ENCODE measurements at places on chromosomes 3 and 15.
A peak's percentile ranks its signal among the peaks of the same experiment; 100 is the strongest.

GRCh38 chr3:55442861-55443260, 44.2 kb downstream of the WNT5A start:
- no peak for DNase-seq

DNA sequence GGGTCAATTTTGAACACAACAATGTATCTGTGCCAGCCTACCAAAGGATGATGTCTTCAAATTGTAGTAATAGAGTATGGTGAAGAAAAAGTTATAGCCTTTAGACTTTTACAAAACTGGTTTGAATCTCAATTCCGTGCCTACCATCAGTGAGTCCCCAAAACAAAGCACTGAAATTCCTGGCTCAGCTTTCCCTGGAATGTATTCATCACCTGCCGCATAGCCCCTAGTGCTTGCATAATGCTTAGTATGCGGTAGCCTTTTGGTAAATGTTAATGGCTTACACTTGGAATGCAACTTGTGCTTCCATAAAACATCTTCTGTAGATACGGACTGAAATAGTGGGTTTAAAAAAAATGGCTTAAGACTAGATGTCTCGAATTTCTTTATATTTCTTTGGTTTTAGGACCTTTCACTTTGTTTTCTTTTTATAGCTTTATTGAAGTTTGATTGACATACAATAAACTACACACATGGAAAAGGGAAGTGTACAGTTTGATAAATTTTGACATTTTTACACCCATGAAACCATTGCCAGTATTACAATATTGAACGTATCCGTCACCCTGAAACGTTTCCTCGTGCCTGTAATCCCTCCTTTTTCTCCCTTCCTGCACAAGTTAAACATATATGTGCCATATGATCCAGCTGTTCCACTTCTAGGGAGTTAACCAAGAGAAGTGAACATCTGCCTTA, 12.1 kb downstream of the SACM1L start:
- no peak for DNase-seq

GRCh38 chr3:1830851-1831250, 267.8 kb upstream of the CNTN4 start:
- no peak for DNase-seq

- DNase-seq: no peak
Observed at GRCh38 chr3:118966700-118967099, 67.9 kb downstream of the IGSF11 start.

GRCh38 chr3:152120601-152121269, 148.0 kb upstream of the MBNL1 start:
- no peak for DNase-seq

DNA sequence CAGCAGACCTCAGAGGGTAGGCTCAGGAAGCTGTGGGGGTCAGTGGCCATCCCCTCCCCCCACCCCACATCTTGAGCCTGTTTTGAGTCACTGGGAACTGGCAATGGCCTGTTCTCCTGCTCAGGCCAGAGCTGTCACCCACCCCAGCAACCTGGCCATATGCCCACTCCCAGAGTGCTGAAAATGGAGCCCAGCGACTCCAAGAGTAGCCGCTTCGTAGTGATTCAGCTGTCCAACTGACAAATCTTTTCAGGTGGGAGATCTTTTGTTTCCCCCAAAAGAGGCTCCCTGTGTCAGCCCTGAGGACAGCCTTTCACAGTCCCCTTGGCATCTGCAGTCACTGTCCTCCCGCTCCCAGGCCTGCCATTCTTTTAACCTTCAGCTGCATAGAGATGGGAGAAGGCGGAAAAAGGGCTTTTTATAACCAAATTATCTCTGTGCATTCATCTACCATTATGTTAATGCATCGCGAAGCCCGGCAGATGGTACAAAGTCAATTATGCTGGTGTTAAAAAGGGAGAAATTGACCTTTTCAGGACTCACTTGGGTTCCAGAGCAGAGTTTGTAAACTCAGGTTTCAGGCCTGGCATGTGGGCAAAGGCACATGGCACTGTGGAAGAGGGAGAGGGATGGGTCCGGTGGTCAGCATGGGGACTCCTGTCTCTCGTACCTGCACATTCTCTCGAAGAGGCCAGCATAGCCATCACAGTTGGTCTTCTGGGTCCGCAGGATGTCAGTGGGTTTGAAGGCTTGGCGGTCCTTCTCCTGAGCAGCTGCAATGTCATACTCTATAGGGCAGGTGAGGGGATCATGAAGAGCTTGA, 32.1 kb downstream of the KY start:
- DNase-seq: no peak

GRCh38 chr15:99932676-99933402, 199.6 kb upstream of the LYSMD4 start:
- DNase-seq: no peak

- no peak for DNase-seq
Observed at GRCh38 chr3:32482693-32483092, 20.0 kb downstream of the CMTM6 start.

DNA sequence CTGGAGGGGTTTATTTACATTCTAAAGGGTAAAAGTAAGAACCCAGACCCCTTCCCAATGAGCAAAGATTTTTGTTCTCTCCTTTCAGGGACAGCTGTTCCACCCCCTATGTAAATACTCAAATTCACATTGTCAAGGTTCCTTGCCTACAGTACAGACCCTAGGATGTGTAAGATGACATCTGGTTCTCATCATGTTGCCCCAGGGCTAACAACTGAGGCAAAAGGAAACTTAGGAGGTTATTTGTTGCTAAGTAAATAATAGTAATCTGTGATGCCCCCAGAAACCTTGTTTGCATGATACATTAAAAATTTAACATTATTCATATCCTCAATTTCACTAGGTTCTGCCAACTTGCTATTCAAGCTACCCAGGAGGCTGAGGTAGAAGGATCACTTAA, 135.0 kb upstream of the CCNL1 start:
- no peak for DNase-seq

DNA sequence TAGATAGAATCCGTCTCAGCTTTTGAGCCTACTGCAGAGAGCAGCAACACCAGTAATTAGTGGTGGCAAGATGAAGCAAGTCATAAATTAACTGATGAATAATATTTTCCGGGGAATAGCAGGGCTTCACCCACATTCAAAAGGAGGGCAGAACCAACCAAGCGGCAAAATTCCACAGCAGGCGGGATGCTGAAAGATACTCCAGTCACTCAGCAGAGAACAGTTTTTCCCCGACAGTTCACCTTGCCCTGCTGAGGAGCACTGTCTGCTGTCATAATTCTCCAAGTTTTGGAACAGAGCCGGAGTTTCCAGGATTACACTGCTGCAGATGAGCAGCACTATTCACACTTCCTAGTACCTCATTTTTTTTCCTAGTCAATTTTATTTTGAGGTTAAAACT, 274.7 kb downstream of the CD47 start:
- no peak for DNase-seq

- no peak for DNase-seq
Observed at GRCh38 chr3:13393427-13394360, 26.4 kb downstream of the NUP210 start.

DNA sequence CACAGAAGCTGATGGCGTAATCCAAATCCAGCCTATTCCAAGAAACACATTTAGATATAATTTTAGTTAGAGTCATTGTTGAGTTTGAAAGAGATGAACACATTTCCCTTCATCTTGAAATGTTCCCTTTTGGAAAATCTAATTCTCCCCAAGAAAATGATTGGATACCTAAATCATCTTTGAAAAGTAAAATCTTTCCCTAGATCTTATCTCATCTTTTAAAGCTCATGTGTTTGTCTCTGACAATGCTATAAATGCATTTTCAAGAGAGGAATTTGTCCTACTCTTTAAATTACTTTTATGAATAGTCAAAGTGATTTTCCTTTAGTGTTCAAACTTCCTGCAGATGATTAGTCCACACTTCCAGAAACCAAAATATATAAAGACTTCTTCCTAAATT, 82.6 kb upstream of the CNTN6 start:
- no peak for DNase-seq

- DNase-seq: no peak
Observed at GRCh38 chr15:58117619-58118018, 20.6 kb upstream of the AQP9 start.

DNA sequence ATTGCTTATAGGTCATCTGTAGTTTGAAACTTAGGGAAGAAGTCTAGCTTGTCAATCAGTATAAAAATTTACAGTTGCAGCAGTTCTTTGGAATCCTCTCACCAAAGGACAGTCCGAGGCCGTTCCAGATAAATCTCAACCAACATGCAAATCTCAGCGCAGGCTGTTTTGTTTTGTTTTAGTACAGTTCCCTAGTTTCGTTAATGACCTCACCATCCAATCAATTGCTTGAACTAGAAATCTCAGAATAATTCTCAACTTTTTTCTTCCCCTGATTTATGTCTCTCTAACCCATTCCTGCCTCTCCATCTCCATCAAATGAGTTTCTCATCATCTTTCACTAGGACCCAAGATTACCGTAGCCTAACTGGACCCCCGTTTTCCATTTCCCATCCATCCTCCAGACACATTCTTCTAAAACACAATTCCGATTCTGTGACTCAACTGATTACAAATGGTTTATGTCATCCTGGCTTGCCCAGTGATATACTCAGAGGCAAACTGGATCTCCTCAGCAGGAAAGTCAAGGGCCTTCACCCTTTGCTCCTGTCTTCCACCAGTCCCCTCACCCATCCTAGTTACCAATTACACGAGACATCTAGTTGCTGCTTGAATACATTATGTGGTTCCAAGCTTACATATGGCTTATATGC, 1.3 kb downstream of the SMCO1 start:
- no peak for DNase-seq

GRCh38 chr3:151925876-151926275, 52.4 kb downstream of the SUCNR1 start:
- DNase-seq: no peak

- DNase-seq: no peak
Observed at GRCh38 chr3:65886391-65886790, 152.3 kb downstream of the MAGI1 start.

DNA sequence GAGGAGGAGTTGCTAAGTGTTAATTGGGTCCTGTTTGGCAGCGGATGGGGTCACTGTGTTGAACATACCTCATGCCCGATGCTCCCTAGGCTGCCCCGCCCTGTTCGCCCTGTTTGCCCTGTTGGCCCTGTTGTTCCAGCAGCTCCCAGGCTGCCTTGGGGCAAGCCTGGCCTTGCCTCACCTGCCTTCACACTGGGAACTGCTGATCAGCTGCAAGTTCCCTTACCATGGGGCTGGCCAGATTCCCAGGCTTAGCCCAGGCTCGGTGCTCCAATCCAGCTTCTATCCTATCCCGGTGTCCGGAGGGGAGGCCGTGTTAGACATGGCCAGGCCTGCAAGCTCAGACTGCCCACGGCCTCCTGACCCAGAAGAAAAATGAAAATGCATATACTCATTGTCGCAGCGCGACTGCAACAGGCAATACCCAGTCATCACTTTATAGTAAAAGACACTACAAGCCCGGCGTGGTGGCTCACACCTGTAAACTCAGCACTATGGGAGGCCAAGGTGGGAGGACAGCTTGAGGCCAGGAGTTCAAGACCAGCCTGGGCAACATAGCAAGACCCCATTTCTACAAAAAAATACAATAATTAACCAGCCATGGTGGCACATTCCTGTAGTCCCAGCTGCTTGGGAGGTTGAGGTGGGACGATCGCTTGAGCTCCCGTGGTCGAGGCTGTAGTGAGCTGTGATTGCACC, 42.9 kb upstream of the ZNF710 start:
- peak; percentile 15 for DNase-seq

DNA sequence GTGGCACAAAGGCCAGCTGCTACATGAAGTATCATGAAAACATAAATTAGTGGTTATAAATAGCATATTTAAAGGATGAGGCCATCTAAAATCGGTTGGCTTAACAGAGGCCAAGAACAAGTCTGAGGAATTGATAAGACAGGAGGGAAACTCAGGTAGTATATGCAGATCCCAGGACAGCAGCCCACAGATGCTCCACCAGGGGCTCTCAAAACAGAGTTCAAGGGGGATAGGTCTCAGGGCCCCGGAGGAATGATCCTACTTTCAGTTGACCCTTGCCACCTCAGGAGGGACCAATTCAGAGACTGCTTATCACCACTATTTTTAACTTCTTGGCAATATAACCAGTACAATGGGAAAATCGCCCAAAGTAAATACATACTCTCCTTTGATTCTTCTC, 56.8 kb downstream of the RORA start:
- DNase-seq: no peak

Measured in SHP77 treated with DMSO at 0.1 percent for 48 hours (cell line).